ENCODE measurements at places on chromosomes 12 and 14.
A peak's percentile ranks its signal among the peaks of the same experiment; 100 is the strongest.

DNA sequence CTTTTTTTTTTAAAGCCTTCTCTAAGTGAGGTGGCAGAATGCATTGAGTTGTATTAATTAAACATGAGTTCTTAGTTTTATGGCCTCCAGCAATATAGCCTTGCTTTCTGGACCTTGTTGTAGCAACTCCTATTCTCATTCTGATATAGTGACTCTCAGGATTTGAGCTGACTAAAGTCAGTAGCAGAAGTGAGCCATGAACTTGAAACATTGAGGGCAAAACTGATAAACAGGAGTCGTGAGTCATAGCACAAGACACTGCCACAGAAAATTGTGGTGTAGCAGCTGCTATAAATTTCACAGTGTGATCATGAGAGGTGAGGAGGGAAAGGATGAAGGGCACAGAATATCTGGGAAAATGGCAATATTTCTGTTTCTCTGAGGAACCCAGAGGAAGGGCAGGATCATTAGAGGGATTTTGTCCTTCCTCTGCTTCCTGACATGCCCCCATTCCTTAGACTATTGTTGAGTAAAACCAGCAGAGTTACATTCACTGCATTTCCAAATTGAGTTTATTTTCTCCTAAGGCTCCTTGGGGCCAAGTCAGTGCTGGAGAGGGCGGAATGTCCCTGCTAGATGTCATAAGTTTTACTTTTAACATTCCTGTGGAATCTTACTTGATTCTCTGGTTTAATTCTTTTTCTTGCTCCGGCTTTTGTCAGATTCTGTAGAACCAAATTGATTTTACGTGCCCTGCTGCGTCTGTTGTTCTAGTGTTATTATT is 7.5 kb downstream of the KLRG1 start:
- no peak for DNase-seq

GRCh38 chr12:23028158-23028802 is 403.3 kb downstream of the ETNK1 start:
- no peak for DNase-seq

- DNase-seq, result no peak
Measured at GRCh38 chr12:6784761-6785160, 4.6 kb upstream of the CD4 start.

DNA sequence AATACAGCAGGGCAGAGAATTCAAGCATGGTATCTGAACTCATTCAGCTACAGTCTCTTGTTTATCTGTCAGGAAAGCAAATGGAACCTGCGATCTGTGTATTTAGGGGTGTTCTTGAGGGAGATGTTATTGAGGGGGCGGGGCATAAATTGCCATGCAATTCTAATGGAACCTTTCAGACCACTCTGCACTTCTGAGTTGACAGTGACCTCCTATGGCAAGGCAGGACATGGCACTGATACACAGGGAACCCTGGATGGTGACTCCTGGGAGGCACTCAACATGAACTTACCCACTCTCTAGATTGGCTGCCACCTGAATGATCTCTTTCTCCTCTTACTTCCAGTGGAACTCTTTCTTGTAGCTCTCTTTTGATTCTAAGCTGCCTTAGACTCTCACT is 787.3 kb downstream of the VRK1 start:
- no peak for DNase-seq

GRCh38 chr12:116697305-116697704 is 40.6 kb downstream of the SPRING1 start:
- DNase-seq, result no peak

DNA sequence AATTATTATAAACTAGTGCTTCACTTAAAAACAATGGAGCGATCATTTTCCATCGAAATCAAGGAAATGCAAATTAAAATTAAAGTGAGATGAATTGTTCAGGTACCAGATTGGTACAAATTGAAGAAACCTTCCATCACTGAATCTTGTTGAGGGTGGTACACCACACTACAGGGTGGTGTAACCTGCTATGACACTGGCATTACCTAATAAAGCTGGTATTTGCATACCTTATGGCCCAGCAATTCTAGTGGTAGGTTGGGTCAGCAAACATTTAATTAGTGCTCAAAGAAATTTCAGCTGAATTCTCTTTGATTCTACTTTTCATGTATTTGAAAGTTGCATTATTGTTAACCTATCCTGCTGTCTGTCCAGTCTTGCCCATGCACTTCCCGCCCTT is 9.2 kb downstream of the TIGAR start:
- DNase-seq, result no peak

GRCh38 chr14:50301914-50302313 is 10.1 kb downstream of the L2HGDH start:
- no peak for DNase-seq

DNA sequence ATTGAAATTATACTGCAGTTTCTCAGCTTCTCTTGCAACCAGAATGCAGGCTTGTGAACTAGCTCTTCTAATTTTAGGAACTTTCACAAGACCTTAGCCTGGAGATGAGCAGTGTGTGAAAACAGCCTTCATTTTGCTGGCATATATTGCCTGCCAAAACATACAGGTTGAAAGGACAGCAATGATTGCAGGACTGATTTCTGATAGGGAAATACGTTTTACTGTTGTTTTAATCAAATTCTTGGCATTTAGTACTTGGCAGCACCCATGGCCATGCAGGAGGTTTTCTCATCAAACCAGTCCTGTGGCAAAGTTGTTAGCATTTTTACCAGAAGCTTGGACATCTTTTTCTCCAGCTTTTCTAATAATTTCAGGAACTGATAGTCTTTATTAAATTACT is 91.9 kb upstream of the MUCL1 start:
- no peak for DNase-seq

DNA sequence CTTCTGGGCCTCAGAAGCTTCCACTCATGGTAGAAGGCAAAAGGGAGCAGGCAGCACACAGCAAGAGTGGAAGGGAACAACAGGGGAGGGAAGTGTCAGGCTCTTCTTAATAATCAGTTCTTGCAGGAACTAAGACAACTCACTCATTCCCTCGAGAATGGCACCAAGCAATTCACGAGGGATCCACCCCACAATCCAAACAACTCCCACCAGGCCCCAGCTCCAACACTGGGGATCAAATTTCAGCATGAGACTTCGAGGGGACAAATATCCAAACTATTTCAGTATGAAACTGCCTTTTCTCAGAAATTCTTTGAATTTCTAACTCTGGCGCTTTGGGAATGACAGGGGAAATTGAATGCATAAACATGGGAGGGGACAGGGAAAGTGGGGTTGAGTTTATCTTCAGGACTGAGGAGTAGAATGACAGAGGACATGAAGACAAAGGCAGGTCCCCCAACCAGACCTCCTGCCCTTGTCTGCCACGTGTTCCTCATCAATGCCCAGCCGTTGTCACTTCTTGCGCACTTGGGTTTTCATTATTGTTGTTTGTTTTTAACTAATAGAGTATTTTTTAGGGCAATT is 24.6 kb upstream of the APOF start:
- DNase-seq, result no peak

DNA sequence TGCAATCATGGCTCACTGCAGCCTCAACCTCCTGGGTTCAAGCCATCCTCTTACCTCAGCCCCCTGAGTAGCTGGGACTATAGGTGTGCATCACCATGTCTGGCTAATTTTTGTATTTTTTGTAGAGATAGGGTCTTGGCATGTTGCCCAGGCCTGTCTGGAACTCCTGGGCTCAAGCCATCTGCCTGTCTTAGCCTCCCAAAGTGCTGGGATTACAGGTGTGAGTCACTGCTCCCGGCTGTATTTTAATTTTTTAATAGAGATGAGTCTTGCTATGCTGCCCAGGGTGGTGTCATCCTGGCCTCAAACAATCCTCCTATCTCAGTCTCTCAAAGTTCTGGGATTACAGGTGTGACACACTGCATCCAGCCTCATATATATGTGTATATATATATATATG is 31.7 kb upstream of the GPRC5A start:
- no peak for DNase-seq

DNA sequence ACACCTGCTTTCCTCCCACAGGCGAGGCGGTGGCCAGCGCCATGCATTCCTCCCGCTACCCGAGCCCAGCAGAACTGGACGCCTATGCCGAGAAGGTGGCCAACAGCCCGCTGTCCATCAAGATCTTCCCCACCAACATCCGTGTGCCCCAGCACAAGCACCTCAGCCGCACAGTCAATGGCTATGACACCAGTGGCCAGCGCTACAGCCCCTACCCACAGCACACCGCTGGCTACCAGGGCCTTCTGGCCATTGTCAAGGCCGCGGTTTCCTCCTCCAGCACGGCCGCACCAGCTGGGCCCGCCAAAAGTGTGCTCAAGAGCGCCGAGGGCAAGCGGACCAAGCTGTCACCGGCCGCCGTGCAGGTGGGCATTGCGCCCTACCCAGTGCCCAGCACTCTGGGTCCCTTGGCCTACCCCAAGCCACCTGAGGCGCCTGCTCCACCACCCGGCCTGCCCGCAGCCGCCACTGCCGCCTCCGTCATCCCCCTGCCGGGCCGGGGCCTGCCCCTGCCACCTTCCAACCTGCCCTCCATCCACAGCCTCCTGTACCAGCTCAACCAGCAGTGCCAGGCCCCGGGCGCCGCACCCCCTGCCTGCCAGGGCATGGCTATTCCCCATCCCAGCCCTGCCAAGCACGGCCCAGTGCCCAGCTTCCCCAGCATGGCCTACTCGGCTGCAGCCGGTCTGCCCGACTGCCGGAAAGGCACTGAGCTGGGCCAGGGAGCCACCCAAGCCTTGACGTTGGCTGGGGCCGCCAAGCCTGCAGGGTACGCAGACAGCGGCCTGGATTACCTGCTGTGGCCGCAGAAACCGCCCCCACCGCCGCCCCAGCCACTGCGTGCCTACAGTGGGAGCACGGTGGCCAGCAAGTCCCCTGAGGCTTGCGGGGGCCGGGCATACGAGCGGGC is 54.6 kb downstream of the FAM222A start:
- DNase-seq, result peak; percentile 33

- DNase-seq, result no peak
Measured at GRCh38 chr12:52657250-52657902, 5.4 kb upstream of the KRT2 start.

GRCh38 chr14:24437020-24437735 is 5.4 kb downstream of the SDR39U1 start:
- DNase-seq, result no peak

All from dorsolateral prefrontal cortex (tissue), 122 donors.